CD4-positive, alpha-beta memory T cell (primary cell): ENCODE measurements at places on chromosomes 2 and 18. TPM values are rescaled to one million over a fixed set of nuclear protein-coding genes. Genes with fewer than 3 reads are reported as not detected.

- DNase-seq = no peak
Observed at GRCh38 chr2:7607441-7608173, 690.4 kb downstream of the RNF144A start.

Gene RGPD3
- total RNA-seq = 0.44 TPM

Gene C18orf54
- 3.8 TPM for total RNA-seq

DNA sequence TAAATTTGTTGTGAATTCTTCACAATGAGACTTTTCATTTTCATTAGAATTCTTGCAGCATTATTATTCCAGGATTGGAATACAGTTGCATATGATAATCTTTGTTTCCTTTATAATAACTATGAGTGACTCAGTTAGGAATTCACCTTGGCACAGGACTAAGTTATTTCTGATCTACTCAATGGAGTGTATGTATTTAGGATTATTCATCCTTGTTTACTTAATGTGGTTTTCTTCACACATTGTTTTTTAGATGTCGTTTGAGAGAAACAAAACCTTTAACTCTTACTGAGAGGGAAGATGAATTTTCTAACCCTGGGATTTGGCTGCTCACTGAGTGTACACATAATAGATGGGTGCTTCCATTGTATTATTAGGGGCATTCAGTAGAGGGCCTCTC lies 970.1 kb downstream of the DPP10 start:
- no peak for DNase-seq

Gene TMEM198
- 0.76 TPM for total RNA-seq

GRCh38 chr2:143422681-143423080 lies 293.5 kb downstream of the ARHGAP15 start:
- peak; percentile 13 for DNase-seq

Gene ZNF2
- 8.3 TPM for total RNA-seq

DNA sequence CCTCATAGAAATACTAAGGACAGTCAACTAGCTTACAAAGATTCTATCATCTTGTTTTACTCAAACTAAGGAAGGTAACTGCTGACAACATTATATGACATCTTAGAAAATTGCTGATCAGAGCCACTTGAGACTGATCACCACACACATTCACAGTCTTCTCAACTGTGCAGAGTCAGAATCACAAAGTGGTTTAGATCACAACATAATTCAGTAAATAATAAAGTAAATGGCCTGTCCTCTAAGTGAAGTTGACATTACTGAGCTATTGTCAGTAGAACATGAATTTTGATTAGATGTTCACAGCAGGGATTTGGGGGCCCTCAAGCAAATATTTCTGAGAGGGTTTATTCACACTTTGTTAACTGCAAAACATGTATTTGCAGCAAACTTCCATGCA lies 28.5 kb downstream of the NOL4 start:
- DNase-seq = no peak

Gene HOXD13
- not detected for total RNA-seq
